ENCODE measurements at places on chromosomes 1 and 21.

DNA sequence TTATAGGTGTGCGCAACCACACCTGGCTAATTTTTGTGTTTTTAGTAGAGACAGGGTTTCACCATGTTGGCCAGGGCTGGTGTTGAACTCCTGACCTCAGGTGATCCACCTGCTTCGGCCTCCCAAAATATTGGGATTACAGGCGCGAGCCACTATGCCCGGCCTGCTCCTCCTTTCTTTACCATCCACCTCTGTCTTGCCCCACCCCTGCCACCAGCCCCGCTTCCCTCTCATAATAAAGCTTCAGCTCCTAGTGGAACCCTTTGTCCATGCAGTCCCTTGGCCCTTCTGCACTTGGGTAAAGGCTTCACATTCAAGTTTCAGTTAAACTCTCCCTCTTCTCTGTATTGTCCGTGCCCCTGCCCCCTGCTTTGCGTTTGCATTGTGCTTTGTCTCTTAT lies 120.1 kb downstream of the CAMTA1 start:
- no peak for DNase-seq

GRCh38 chr1:172429331-172430127 lies 9.0 kb downstream of the C1orf105 start:
- peak; percentile 35 for DNase-seq

DNA sequence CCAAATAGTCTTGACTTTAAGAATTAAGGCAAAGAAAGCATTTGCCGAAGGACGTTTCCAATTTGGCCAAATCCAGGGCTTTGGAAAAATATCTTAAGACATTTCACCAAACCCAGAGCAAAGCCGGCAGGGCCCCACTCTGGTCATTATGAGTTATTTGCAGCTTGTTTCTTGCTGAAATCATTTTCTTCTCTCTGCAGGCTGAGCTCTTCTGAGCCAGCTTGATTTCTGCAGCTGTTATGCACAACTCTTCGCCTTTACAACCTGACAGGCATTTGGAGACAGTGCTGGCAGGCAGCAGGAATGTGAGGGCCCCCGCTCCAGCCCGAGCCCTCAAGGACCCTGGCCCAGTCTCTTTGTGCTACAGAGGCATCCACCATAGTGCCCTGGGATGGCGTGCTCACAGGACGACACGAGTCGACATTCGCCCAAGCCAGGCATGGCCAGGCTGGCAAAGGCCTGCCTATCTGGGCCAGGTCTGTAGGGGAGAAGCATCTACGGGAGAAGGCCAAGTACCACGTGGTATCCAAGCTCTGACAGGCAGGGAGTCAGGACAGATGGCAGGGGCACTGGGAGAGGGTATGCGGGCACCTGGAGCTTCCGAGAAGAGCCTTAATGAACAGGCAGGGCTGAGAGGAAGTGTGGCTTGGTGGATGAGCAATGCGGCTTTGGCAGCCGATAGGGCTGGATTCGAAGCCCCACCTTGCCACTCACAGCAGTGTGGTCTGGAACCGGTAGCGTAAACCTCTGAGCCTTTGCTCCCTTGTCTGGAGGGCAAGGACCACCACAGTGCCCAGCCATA lies 32.3 kb downstream of the SYF2 start:
- DNase-seq, result peak; percentile 94

GRCh38 chr1:18480315-18481189 lies at the start of gene KLHDC7A:
TSS of gene KLHDC7A (plus strand) at chr1:18480930. CDS start at chr1:18480982, 52 bp downstream.
- DNase-seq, result peak; percentile 83

GRCh38 chr21:41680444-41681347 lies 86.2 kb downstream of the RIPK4 start:
- peak; percentile 24 for DNase-seq

GRCh38 chr1:10528066-10529014 lies 53.6 kb downstream of the PEX14 start:
- no peak for DNase-seq

DNA sequence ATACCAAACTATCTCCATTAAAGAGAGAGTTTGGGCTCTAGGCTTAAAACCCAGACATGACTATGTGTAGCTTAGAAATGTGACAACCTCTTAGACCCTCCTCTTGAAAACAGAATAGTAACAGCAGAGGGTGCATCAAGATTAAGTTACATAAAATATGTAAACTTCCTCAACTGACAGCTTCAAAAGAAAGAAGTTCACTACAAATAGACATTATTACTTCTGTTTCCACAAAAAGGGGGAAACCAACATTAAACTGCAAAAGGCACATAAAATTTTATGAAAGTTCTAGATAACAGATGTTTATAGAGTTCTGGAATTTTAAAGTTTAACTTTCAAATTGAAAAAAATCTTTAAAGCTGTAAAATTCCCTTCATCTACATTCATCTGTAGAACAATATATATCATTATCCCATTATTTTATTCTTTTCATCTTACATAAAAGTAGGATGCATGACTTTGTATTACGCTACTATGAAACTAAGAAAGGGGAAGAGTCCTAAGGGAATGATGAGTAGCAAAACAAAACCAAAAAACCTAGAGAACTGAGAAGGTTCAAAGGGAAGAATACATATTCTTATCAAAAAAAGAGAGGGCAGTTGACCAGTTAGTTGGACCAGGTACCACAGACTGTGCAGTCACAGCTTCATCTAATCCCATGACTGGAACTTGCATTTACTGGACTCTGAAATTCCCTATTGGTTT lies 177.0 kb downstream of the SIPA1L2 start:
- no peak for DNase-seq

DNA sequence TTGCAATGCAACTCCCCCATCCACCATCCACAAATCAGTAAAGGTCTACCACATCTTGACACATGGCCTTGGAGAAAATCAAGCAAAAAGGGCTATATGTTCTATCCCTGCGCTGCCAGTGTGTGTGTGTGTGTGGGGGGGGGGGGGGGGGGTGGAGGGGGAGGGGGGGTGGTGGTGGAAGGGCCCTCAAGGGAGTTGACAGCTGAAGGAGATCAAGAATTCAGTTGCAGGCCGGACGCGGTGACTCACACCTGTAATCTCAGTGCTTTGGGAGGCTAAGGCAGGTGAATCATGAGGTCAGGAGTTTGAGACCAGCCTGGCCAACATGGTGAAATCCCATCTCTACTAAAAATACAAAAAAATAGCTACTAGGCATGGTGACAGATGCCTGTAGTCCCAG lies 37.6 kb upstream of the CLIC4 start:
- no peak for DNase-seq

- no peak for DNase-seq
Measured at GRCh38 chr1:236736761-236737160, 50.5 kb downstream of the ACTN2 start.
